ENCODE measurements at places on chromosomes 3 and 15.
A peak's percentile ranks its signal among the peaks of the same experiment; 100 is the strongest.

GRCh38 chr3:32450992-32451659 is 51.5 kb downstream of the CMTM6 start:
- no peak for DNase-seq

DNA sequence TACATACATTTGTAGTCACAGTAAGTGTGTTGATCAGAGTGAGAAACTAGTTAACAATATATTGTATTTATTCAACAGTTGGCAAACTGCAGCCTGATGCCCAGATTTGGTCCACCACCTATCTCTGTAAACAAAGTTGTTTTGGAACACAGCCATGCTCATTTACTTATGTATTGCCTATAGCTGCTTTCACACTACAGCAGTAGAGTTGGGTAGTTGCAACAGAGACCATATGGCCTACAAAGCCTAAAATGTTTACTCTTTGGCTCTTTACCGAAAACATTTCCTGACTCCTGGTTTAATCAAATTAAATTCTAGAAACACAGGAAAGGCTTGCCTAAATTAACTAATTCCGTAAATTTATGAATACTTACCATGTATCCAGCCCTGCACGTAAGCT is 39.4 kb downstream of the CMC1 start:
- no peak for DNase-seq

GRCh38 chr15:32683906-32684584 is 33.8 kb upstream of the GREM1 start:
- no peak for DNase-seq

DNA sequence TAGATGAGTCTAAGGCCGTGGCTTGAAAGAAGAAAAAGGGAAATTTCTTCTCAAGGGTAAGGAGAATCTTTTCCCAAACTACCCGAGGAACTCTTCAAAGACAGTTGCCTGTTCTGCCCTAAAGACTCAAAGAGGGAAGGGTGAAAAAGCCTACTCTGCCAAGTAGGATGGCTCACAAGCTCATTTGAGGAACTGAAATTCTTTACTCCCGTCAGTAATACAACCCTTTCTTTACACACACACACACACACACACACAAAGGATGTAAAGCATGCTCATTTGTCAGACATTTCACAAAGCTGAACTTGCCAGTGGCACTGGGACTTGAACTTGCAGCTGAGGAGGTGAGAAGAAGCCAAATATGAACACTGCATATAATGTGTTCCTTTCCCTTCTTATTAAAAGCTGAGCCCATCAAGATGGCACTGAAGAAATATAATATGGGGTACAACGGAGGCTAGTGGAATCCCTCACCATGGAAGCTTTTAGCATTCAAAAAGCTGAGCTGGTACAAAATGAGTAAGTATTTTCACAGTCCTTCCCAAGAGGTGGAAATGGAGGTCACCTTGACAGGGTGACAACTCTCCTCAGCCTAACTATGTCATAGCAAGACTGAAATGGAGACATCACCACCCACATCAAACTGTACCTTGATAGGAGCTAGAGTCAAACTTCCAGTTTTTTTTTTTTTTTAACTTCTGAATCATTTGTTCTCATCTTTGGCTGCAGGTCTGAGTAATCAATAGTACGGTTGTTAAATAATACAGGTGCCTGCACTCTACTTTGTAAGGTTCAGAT is 57.6 kb downstream of the TAFA4 start:
- DNase-seq = no peak

DNA sequence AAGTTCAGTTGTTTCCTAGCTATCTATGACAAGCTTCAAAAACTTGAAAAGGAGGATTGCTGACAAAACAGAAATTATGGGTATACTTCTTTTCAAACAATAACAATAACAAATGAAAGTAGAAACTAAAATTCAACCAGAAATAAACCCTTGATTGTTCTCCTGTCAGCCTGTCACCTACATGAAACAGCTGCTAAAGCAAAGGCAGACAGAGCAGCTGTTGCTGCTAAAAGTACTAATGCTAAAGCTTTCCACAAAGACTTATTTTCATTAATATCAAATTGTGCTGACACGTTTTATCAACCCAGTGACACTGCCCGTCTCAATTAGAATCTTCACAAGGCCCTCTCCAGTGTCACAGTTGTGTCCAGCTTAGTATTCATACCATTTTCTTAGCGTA is 533.2 kb upstream of the GBE1 start:
- no peak for DNase-seq

GRCh38 chr3:105691633-105692032 is 177.2 kb downstream of the CBLB start:
- DNase-seq = no peak

- peak; percentile 34 for DNase-seq
Observed at GRCh38 chr15:68379759-68380290, 52.1 kb downstream of the ITGA11 start.

GRCh38 chr3:30604093-30604492 is 2.3 kb upstream of the TGFBR2 start:
- no peak for DNase-seq

DNA sequence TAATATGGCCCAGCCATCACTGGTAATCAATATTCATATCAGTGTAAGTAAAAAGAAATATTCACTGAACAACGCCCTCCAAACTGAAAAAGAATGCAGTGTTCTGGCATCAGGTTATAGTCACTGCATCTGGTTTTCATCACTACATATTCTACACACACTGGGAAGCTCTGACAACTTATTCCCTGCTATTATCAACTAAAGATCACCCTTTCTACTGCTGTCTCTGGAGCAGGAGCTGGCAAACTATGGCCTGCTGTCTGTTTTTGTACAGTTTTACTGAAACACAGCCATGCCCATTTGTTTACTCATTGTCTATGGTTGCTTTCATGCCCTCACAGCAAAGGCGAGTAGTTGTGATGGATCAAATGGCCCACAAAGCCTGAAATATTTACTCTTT is 35.3 kb downstream of the TUBGCP4 start:
- DNase-seq = no peak

- no peak for DNase-seq
Observed at GRCh38 chr3:171113716-171114115, 87.2 kb upstream of the SLC2A2 start.

GRCh38 chr3:108180194-108180593 is 42.0 kb downstream of the IFT57 start:
- no peak for DNase-seq

GRCh38 chr3:70000028-70000410 is 486 bp downstream of the SAMMSON start:
- DNase-seq = no peak

- no peak for DNase-seq
Observed at GRCh38 chr3:101902041-101902440, 52.7 kb downstream of the NFKBIZ start.

DNA sequence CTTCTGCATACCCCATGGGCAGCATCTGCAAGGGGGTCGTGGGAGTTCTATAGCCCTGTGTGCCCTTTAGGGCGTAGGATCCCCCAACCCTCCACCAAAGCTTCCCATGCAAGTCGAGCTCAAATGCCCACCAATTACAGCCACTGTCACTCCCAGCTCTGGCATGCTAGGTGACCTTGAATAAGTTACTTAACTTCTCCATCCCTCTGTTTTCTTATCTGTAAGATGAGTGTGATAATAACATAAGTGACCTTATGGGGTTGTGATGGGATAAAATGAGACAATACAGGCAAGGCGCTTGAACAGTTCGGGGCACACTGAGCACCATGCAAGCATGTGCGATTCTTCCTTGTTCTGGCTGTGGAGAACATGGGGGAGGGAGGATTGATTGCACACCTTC is 74.8 kb upstream of the POMGNT2 start:
- DNase-seq = no peak

DNA sequence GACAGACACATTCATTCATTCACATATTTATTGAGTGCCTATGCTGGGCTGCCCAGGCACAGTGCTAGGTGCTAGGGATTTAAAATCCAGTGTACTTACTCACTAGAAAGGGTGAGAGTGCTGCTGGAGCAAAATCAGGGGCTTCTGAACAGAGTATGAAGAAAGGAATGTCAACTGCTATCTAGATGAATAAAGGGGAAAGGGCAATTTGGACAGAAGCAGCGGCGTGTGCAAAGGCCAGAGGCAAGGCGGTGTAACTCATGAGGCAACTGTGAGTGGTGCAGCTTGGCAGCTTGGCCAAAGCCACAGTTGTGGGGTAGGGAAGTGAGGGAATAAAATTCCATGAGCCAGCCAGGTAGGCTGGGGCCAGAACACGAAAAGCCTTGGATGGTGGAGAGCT is 76.7 kb downstream of the RAD18 start:
- DNase-seq = no peak

DNA sequence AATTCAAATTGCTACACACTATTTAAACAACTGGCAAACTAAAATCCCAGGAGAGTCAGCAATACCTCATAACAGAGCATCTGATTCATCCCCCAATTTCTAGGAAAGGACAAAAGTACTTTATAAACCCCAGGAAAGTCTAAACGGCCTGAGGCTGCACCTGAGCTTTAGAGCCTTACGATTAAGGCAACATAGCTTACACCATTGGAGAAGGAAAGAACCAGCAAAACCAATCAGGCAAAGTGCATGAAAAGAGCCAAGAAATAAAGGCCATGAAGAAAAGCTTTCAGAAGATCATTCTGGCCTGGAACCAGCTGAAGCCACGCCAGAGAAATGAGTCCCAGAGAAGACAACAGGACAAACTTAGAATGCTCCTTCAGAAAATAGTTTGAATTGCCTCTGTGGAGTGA is 48.1 kb downstream of the PTPN9 start:
- no peak for DNase-seq

GRCh38 chr15:72168131-72168807 is 29.3 kb downstream of the GRAMD2A start:
- peak; percentile 35 for DNase-seq

DNA sequence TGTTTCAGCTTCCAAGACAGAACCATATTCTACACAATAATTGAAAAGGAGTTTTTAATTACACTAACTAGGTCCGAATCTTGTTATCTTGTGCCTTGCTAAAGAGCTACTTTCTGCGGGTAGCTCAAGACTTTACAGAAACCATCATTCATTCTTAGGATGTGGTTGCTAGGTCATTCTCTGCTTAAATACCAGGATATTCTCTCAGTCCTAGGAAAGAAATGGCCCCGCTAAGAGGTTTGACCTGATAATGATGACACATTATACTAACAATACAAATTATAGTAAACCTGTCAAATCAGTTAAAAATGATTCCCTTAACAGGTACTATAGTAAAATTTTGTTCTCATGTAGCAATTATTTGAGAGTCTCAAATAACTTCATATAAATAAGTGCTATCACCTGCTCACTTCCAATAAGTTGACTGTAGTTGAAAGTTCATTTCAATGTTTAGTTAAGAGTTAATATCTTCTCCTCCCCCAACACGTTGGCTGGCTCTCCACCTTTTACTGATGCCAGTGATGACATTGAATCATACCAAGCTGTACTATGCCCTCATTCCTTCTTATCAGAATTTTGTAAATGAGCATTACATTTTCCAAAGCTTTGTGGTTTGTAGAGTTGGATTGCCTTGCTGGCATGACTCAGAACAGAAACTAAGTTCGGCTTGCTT is 3.6 kb upstream of the C3orf85 start:
- no peak for DNase-seq

DNA sequence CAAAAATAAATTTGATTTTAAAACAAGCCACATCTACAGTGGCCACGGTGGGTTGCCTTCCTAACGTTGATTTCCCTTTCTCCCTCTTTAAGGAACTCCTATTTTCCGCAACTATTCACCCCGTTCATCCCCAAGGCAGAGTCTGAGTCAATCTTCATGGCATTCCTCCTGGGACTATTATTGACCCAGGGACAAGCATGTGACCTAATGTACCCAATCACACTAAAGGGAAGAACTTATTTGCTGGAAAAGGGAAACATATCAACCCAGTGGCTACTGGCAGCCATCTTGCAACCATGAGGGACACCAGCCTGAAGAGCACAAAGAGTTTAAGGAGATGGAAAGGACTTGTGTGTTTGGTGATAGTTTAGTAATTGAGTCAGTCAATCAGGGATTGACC is 55.4 kb upstream of the ARHGEF3 start:
- no peak for DNase-seq

DNA sequence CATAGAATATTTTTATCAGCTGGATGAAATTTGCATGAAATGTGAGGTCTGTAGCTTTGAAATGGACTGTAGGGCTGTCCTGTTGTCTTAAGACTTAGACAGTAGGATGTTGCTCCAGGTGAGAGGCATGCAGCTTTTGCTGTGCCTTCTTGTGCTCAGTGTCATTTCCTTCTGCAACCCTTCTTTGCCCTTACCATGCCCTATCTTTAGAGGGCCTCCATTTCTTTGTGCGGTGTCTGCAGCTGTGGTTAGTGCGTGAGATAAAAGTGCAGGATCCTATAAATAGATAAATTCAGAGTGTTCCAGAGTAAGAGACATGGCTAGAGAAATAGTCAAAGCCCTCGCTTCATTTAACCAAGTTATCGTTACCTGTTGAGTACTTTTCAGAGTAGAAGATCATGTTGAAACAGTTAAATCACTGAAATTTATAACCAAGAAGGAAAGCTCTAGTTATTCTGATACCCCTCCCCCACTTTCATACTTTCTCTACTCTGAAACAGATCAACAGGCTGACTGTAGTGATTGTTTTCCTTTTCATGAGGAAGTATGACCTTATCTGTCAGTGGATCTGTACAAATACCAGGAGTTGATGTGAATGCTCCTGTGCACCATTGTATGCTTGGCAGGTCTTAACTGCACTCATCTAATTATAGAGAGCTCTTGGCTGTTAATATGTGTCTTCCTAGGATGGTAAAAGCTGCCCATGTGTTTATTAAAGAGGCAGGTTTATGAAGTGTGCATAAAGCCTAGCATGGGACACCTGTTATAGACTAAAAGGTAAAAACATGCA is 18.2 kb downstream of the EIF3J start:
- DNase-seq = peak; percentile 36

- DNase-seq = no peak
Observed at GRCh38 chr3:27293939-27294338, 75.2 kb downstream of the NEK10 start.

DNA sequence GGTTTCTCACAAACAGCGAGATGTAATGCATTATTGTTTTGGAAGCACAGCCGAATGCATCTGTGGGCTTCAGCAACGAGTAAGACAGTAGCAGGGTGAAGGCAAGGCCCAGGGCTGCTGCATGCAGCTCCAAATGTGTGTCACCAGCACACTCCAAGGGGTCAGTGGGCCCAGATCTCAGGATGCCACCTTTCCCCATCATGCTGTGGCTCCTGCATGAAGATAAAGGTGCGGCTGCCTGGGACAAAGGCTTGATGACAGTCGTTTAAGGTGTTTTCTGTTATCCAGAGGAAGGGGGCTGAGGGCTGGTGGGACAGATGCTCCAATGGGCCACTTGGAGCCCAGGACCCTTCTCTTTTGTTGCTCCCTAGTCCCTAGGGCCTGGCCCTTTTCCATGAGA is 13.2 kb downstream of the C3orf22 start:
- no peak for DNase-seq

- DNase-seq = no peak
Observed at GRCh38 chr3:112804021-112804420, 42.6 kb downstream of the CD200R1L start.

- no peak for DNase-seq
Observed at GRCh38 chr15:44529864-44530604, 6.9 kb upstream of the EIF3J start.

DNA sequence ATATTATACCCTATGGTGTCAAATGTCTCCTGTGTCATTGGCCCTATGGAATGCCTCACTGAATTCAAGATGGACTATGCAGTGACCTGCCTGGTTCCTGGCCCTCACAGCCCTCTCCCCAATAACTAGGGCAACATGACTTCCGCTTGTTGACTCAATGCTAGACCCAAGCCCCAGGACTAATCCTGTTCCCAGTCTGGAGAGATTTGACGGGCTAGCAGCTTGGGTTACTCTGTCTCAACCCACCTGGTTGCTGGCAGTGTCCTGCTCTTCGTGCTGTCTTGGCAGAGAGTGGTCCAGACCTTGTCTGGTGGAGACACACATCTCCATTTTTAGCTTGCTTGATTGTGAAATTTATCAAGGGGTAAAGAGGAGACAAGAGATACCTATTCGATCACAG is 135.8 kb upstream of the HES1 start:
- DNase-seq = no peak

All from activated CD4-positive, alpha-beta T cell treated with anti-CD3 and anti-CD28 coated beads, Interleukin-2, amount 10 ng/mL, durations not matched to agents 7 days and 5 days (primary cell).